ENCODE measurements at places on chromosomes 5 and 9.

GRCh38 chr9:70639853-70640814, 225.7 kb upstream of the KLF9 start:
- DNase-seq, result no peak

DNA sequence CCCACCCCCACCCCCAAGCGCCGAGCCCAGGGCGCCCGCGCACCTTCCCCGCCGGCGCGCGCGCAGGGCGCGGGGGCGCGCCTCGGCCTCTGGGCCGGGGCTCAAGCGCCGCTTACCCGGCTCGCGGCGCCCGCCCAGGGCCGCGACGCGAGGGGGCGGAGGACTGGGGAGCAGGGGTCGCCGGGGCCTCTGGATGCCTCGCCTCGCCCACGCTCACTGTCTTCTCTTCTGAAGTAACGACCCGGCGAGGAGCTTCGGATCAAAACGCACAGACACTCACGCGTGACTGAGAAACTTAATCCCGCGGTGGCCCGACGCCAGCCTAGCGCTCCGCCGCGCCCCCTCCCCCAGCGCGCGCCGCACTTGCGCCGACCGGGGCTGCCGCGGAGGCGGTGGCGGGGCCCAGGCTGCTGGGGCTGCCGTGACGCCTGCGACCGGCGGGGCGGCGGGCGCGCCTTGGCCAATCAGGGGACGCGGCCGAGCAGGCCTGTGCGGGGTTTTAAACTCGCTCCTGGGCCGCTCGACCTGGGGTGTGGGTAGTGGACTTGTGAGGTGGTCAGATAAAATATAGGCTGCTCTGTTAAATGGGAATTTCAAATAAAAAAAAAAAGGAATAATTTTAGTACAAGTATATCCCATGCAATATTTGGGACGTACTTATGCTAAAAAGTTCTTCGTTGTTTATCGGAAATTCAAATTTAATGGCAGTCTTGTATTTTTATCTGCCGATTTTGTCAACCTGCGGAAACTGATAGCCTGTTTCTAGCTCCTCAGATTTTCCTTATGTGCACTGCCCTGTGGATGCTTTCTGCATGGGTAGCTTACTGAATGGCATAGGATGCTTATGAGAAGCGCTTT, at the start of gene MPDZ:
TSS of gene MPDZ (minus strand) at position 409 of the 858 bp plus-strand sequence. CDS start 29,377 bp downstream, outside the sequence.
- DNase-seq, result no peak

DNA sequence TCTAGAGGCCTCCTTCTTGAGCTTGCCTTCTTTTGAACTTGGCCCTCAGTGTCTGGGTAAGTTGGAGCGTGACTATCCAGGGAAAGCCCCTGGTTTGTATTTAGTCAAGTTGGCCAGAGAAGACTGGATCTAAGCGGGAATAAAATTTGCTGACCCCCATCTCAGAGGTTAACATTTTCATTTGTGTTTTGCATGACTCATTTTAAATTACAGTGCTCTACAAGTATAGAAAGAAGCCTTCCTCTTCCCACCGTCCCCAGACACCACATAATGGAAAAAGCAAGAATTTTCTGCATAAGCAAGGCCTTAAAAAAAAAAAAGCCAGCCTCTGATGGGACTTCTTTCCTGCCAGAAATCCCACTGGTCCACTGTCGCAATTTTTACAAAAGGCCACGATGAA, 27.2 kb downstream of the PIK3R1 start:
- DNase-seq, result no peak

DNA sequence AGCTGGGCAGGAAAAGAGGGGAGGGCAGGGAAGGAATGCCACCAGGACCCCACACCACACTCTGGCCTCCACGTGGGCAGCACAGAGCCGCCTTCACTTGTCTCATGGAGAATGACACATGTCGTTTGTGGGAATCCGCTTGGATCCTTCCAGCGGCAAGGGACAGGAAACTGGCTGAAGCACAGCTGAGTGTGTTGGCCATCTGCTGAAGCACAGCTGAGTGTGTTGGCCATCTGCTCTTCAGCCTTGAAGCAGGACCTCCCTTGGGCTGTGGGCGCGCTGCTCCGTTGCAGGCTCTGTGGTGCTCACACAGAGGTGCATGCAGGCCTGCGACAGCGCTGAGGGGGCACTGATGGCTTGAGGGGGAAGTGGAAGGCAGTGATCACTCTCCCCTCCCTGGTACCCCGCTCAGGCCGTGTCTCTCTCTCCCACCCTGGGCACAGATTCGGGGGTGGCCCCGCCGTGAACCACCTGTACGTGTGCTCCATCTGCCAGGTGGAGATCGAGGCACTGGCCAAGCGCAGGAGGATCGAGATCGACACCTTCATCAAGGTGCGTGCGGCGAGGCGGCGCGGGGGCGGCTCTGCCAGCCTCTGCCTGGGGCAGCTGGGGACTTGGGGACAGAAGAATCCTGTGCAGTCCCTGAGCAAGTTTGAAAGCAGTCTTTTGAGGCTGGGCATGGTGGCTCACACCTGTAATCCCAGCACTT, 40.6 kb downstream of the USP20 start:
- DNase-seq, result no peak

DNA sequence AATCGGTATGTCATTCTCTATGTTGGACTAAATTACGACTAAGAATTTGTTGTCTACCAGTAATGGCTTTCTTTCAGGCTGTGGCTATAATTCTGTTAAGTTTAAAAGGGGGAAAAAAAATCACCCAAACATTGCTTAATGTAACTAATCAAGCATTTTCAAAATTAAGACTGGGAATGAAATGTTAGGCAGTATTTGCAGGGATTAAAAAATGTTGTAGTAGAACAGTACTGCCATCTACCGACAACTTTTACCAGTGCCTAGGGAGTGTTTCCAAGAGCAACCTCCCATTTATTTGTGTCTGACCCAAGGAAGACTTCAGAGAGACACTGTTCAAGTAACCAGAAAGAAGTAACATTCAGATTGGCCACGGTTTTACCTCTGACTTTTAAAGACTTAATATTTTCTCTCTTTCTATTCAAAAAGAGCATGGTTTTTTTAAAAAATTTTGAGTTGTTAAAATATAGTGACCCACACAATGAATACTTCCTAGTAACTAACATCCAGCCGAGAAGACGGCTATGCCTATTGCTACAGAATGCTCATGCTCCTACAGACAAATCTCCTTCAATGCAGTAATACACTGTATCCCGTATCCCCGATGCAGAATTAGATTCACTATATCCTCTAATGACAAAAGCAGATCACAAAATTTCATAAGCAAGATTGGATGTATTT, 92.4 kb downstream of the ARL15 start:
- DNase-seq, result no peak

DNA sequence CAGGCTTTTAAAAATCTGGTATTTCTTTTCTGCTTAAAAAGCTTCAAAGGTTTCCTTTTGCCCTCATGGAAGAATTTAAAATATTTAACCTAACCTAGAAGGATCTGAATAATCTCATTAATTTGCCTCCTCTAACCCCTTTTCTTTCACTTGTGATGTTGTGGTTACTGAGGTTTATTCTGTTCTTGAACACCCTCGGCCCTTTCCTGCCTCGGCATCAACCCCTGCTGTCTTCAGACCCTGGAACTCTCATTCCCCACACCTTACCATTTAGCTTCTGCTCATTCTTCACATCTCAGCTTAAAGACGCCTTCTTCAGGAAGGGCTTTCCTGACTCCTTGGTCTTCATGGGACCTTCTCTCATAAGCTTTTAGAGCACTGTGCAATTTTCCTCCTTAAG, 131.4 kb upstream of the MAN2A1 start:
- no peak for DNase-seq

DNA sequence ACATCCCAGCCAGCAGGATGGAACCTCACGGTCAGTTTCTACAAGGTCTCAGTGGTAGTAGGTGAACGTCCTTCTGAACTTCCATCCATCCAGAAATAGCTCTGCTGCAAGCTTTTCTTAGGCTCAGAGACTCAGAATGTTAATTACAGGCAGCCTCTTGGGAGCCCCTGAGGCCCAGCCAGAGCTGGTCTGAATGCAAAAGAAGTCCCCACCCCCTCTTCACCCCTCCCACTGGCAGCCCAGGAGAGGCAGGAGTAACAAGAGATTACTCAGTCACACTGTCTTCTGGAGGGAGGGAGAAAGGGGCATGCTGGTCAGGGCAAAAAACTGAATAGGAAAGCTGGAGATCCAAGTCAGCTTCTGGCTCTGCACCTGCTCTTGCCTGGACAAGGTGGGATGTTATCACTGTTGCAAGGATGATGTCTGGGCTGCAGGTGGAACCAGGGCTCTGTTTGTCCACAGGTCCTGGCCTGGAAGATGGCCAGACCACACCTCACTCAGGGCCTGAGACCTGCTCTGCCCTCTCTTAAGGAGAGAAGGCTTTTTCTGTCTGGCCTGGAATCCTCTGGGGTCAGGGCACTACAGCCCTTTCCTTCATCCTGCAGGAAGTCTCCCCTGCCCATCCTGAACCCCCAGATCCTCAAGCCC, 9.1 kb downstream of the ENHO start:
- no peak for DNase-seq
